NCI-H1048 (cell line): ENCODE measurements at places on chromosomes 3 and 15.

GRCh38 chr3:107627962-107628542 lies 105.3 kb downstream of the BBX start:
- DNase-seq: no peak

DNA sequence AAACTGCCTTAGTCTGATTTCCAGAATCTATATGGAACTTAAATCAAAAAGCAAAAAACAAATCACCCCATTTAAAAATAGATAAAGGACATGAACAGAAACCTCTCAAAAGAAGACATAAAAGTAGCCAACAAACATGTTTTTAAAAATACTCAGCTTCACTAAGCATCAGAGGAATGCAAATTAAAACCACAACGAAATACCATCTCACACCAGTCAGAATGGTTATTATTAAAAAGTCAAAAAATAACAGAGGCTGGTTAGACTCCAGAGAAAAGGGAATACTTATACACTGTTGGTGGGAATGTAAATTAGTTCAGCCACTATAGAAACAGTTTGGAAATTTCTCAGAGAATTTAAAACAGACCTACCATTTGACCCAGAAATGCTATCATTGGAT lies 367.9 kb downstream of the ZIC4 start:
- no peak for DNase-seq

- no peak for DNase-seq
Measured at GRCh38 chr15:42890161-42890913, 30.2 kb downstream of the TTBK2 start.

DNA sequence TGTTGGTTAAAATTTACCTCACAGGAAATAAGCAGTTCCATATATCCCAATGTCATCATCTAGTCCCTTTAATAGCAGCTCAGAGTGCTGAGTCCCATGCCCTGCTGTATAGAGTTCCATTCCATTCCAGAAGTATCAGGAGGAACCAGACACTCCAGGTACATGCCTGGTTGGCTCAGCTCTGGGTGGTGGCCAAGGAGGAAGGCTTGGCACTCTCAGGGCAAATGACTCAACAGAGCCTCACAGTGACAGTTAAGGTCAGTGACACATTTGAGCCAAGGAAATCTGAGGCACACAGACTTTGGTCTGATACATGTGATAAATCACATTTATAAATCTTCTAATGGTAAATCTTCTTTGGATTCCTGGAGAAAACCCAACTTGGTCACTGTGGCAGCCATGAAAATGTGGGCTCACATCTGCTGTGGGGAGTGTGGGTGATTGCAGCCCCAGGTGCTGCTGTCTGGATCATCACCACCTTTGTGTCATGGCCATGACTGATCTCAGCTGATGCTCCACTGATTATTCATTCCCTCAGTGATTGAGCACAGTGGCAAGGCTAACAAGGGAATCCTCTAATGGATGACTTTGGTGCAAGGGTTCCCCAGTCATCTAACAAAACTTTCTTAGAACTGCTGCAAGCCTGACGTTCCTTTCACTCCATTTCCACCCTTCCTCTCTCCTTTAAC lies 9.3 kb downstream of the HHLA2 start:
- DNase-seq: no peak

DNA sequence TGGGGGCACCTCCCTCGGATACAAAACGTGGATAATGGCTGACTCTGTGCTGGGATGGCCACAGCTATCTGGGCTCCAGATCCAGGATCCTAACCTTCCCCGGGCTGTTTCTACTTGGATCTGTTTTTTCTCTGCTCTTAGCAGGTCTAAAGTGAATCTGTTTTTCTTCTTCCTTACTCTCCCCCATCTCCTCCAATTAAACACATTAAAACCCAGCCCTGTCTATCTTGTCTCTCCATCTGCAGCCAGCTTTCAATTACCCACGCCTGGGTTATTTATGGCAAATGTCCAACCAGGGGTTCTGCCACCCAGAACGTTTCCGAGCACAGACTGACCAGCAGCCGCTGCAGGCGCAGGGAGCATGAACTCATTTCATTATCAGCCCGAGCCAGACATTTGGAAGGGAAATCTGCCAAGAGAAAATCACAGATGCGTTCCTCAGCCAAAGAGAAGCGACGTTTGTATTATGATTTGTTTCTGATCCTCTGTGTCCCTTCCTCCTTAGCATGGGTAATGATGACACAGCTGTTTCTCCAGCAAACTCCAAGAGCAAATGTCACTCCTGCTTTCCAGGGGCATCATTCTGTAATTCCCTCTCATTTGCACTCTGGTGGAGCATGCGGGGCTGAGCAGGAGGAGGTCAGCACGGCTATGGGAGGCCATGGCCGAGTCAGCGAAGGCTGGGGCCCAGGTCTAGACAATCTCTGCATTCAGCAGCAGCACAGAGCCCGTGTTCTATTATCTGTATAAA lies 42.0 kb downstream of the UMPS start:
- DNase-seq: no peak

DNA sequence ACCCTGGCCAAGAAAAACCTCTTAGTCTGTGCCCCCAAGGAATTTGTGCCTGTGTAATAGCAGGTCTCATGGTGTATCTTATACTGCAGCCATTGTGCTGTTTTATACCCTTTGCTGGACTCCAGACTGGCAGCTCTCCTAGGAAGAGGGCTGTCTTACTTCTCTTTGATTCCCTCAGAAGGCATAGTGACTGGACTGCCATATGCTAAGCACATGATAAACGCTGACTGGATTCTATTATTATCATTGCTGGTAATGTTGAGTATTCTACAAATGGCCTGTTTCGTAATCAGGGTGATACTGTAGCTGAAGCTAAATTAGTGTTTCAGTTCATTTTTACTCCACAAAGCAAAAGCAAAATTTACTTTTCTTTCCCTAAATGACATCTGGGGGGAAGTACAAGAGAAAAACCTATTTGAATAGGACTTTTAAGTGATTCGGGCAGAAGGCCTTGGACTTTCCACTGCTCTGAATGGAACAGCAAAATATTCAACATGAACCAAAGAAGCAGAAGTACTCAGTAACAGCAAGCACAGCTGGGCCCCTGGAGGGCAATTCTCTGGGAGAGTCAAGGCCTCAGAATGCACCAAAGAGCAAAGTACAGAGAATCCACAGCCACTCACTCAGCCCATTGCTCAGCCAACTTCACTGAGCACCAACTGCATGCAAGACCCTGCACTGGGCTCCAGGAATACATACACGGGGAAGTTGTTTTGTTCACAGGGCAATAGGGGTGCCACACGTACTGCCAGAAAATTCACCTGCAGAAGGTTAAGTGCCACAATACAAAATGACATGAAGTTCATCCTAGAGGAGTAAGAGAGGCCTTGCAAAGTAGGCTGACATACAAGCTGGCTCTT lies 7.9 kb upstream of the BCL2A1 start:
- DNase-seq: no peak

- DNase-seq: no peak
Measured at GRCh38 chr3:12943124-12944021, 102.0 kb upstream of the RPL32 start.

- no peak for DNase-seq
Measured at GRCh38 chr3:163601426-163601825, 1476.9 kb downstream of the SI start.

DNA sequence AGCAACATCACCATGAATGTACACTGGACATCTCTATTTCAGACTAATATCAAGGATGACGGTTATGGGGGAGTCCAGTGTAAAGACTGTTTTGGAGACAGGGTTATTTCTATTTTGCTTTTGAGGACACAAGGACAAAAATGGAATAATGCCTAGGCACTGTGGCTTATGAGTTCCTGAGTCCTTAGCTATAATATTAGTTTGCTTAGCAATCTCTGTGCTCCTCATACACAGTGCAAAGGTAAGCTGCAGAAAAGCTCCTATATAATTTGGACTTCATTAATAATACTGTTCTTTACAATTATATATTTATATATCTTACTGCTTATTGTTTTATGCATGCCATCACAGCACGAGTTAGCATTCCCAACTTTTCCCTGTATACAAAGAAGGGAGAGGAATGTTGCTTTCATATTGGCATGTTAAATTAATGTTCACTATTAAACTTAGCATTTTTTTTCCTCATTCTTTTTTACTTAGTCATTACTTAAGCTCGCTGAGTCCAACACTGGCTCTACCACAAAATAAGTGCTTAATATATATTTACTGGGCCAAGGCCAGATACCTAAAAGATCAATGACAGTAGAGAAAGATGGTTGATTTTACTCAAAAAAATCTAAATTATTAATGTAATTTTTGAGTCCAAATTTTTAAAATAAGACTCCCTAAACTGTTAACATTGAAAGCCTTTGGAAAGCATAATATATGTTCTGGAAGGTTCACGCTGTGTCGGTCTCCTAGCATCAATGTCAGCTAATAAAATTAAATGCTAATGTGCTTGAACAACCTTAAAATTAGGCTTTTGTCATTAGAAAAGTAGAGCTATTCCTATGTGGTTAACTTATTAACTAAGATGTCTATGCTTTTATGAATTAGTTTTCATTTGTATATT lies 13.8 kb downstream of the THBS1 start:
- DNase-seq: no peak

DNA sequence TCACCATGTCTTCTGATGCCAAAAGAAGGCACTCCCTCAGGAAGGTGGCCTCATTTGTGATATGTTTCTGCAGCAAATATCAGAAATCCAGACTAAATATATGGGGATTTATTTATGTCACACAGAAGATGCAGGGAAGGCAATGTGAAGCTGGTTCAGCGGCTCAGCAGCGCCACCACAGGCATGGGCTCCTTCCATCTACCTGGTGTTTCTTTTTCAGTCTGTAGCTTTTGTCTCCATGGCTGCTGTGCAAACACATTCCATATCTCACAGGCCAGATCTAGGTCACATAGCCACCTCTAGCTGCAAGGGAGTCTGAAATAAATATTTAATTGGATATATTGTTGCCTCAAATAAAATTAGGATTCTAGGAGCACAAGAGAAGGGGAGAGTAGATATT lies 502.1 kb upstream of the IL12A start:
- no peak for DNase-seq

DNA sequence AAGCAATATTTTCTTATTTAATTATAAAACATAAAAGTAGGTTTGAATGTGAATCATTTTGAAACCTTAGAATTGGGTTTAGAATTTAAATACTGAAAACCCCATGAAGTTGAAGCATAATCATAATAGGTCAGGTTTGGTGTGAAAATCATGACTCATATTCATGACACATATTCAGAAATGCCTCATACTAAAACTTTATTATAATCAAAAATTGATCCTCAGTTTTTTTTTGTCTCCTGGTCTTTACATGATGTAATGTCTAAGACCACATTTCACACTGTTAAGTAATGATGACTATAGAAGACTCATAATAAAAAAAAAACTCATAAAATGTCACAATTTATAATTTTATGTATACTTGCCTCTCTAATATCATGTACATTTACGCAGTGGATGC lies 190.4 kb downstream of the FOXP1 start:
- DNase-seq: no peak

DNA sequence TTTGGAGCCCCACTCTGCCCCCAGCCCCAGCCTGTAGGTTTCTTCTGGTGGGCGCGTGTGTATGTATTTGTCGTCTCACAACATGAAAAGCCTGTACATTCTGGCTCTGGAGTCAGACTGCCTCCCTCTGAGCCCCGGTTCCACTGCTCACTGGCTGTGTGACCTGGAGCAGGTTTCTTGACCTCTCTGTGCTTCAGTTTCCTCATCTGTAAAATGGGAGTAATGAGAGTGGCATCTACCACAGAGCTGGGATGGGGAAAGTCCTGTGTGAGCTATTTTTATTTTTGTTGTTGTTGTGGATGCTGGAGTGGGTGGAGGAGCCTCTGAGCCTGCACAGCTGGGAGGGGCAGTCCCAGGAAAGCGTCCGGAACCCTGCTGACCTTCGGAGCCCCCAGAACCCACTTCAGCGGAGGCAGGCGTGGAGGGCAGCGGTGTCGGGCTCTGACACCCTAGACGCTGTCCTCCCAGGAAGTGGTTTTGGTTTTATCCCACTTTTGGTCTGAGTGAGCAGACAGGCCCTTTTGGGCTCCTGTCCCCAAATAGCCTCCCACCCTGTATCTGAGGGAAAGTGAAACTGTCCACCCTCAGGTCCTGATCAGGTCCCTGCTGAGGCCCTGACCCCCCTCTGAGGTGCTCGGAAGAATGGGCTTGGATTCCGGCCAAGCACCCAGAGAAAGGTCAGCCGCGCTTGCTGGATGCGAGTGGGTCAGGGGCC lies 103.5 kb downstream of the CHSY1 start:
- no peak for DNase-seq

DNA sequence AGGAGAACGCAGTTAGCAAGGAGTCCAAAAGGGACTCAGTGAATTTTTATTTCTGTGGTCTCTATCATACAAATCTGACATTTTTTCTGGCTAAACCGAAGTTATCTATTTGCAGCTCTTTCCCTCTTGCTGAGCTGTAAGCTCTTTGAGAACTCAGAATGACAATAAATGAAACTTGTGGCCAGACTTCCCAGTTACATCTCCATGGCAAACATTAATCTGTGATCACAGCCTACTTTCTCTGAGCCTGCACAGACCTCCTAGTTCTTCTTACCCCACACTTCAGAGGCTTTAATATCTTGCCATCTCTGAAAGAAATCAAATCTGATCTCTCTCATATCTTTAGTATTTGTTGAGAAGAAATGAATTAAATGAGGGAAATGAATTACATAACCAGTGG lies 58.0 kb downstream of the PLD1 start:
- no peak for DNase-seq

DNA sequence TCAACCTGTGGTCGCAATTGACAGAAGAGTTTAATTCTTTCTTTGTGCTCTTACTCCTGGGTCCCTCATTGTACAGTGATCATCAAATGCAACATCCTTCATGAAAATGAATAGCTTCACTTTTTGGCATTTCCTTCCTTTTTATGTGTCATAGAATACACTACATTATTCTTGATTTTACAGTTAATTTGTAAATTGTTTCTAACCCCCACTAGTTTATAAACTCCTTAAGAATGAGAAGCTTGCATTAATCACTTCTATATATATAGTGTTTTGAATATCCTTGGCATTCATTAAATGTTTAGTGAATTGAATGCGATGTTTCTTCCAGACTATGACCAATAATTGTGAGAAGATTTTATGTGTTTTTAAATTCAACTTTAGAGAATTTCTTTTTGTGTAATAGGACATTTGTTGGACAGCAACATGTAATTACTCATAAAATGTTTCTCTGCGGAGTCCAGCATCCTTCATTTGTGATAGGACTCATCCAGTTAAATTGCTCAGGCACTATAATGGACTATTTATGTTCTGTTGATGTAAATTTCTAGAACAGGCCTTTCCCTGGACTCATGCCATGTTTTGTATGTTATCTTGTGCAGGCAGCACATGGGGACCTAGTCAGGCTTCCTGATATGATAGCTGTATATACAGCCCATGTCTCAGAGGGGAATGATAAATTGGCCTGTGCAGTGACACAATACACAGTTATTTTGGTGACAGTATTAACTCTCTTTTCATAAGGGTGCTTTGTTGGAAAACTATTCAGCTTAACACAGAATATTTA lies 51.3 kb downstream of the MBNL1 start:
- DNase-seq: no peak

- DNase-seq: no peak
Measured at GRCh38 chr3:61192222-61192621, 59.0 kb downstream of the FHIT start.
